GM04504 (cell line): ENCODE measurements at places on chromosomes 7 and 10.

DNA sequence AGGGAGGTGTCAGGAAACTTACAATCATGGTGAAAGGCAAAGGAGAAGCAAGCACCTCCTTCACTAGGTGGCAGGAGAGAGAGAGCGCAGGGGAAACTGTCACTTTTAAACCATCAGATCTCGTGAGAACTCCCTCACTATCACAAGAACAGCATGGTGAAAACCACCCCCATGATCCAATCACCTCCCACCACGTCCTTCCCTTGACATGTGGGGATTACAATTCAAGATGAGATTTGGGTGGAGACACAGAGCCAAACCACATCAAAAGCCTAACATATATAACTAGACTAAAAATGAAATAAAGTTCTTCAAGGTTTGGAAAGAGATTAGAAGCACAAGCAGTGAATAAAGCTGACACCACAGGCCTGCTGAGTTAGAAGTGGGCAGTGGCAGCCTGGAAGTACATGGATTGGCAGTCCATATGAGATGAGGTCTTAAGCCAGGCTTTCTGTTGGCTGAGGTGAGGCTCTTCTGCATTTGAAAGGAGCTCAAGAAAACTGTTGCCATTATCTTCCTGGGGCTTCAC, 96.4 kb upstream of the MDFIC start:
- no peak for DNase-seq

- no peak for DNase-seq
Observed at GRCh38 chr7:149622444-149623210, 125.0 kb upstream of the ZNF746 start.

- no peak for DNase-seq
Observed at GRCh38 chr10:124211921-124212320, 118.5 kb upstream of the CHST15 start.

- no peak for DNase-seq
Observed at GRCh38 chr10:24884793-24885192, 67.6 kb downstream of the PRTFDC1 start.

DNA sequence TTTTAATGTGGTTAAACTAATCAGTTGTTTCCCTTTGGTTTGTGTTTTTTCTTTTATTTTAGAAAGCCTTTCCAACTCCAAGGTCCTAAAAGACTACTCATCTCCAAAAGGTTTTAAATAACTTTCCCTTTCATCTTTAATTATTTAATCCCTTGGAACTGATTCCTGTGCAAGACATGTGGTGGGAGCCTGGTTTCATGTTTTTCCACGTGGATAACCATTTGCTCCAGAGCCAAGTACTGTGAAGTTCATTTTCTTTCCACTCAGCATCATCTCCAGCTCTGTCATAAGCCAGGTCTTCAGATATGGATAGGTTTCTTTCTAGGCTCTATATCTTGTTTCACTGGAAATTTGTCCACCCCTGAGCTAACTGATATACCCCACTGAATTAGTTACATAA, 16.7 kb downstream of the PPP1R3C start:
- DNase-seq: no peak

GRCh38 chr10:98638920-98639319, 192.2 kb upstream of the HPS1 start:
- DNase-seq: no peak

DNA sequence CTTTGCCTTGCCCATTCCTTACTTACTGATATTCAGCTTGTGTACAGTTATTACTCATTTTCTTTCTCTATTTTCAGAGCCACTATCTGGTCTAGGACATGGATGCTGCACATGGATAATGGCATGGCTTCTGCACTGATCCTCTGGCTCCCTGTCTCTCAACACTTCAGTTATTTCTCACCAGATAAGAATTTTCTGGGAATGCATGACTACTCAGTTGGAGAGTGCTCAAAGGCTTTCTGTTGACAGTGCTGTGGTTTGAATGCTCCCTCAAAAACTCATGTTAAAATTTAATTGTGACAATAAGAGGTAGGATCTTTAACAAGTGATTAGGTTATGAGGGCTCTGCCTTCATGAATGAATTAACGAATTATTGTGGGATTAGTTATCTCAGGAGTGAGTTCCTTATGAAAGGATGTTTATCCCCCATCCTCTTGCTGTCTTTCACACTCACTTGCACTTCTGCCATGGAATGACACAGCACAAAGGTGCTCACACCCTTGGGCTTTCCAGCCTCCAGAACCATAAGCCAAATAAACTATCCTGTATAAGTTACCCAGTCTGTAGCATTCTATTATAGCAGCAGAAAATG, 16.1 kb upstream of the PIK3CG start:
- peak; percentile 84 for DNase-seq

DNA sequence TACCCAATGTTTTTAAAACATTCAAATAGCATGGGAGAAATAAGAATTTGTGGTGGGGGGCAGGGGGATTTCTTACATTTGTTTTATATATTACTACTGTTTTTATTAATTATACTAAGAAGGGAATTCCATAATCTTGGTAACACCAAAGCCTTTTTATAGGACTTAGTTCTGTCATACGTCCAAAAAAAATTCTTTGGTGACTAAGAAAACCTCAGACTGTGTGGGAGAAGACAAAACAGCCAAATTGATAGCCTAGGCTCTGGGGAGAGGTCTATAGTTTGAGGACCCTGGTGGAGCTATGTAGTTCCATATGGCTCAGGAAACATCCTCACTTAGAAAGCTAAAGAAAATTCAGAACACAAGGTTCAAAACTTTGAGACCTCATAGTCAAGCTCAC, 23.4 kb downstream of the ACSM6 start:
- DNase-seq: no peak

DNA sequence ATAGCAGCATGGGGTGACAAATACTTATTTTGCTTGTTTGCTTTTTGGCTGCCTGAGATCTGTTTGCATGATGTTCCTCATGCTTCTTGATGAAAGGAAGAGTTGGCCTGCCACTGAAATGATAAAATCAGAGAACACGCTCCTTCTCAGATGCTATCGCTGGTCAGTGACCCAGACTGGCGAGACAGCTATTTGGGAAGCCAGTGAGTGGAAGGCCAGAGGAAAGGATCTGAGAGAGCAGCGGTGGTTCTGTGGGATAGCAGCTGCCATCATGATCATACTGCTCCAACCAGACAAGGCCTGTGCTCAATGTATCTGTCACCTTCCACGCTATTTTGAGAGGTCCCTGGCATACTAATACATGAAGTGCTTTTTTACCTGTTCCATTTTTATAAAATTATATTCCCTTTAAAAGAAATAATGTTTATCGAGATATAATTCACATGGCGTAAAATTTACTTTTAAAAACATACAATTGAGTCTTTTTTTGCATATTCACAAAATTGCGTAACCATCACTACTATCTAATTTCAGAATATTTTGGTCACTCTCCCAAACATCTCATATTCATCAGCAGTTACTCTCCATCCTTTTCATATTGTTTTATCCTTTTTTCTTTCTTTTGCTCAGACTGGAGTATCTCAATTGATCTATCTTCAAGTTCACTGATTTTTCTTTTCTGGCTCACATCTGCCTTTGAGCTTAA, 695.1 kb downstream of the TNS3 start:
- no peak for DNase-seq

GRCh38 chr10:128877936-128878335, 589.1 kb upstream of the MGMT start:
- no peak for DNase-seq

DNA sequence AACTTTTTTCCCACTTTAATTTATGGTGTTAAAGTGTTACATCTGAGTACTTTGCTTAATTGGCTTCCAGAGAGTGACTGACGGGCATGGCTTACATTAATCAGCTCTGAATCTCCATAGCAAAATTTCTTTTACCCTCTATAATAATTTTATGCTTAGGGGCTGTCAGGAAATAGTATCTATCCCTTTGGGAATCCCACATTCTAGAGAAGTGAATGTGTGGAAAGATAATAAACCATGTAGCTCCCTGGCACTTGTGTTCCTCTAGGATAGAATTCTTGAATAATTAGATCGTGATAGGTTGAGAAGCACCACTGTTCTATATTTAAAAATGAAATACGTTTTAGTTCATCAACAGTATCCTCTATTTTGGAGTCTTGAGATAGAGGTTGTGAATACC, 89.6 kb downstream of the DNAJB9 start:
- no peak for DNase-seq

- DNase-seq: no peak
Observed at GRCh38 chr10:31677195-31678138, 251.2 kb downstream of the ARHGAP12 start.

DNA sequence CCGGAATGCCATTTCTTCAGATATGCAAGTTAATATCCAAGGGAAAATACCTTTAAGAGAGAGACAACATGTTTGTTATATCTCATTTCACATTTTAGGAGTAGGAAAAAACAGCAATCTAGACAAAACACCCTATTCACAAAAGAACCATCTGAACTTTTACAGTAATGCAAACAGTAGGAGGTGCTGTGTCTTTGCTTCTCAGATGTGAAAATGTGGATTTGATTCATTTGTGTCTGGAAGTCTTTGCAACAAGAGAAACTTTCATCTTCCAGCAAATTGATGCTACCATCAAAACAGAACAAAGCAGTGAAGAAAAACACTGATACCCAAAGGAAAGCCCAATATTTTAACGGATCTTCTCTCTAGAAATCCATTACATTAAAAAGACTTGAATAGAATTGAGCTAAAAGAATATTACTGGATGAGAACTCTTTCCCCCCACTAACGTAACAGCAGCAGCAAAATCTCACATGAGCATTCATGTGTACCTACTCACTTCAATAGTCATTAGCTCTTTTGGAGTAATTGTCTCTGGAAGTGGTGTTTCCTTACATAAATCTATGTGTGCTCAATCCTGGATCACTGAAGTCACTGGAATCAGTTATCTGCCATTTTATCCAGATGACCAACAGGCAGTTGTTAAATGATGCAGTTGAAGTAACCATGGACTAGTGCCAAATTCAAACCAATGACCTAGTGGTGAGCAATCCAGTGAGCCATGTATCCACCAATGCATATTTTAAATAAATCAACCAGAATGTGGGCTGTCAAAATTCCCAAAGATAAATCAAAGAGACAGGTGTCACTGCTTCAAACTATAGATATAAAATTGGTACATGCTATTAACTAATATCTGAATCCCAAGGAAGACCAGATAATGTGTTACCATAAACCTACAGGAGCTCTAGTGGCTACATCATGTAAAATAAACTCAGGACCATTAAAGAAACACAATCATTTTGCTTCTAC, 1.8 kb downstream of the SEMA3C start:
- no peak for DNase-seq

- DNase-seq: no peak
Observed at GRCh38 chr10:120174491-120174890, 282.0 kb downstream of the SEC23IP start.

DNA sequence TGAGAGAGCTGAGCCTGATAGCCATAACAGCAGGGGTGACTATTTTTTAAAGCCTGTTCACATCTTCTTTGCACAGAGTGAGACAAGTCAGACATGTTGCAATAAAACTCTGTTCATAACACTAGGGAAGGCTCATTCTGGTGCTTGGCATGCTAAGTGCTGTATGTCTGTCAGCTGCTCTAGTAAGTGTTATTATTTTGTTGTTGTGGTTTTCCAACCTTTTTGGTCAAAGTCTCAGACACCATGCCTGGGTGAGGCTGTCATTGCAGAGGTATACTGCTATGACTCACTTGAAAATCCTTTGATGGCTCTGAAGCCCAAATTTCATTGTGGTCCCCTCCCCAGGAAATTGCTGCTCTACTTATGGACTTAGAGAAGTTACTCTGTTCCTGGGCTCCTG, 129.7 kb downstream of the ADRA2A start:
- DNase-seq: peak; percentile 8

DNA sequence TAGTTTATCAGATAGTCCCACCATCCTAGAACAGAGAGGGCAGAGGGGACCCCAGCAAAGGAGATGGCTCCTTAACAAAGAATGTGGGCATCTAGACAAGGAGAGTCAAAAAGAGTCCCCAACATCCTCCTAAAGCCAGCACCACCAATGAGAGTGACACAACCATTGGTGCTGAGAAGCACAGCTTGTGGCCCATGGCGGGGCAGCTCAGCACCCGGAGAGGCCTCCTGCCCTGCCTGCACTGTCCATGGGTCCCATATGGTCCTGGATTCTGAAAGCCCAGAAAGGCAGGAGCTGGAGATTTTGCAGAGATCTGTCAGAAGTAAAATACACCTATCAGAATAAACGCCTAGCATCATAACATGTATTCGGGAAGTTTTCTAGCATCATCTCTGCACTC, 311.8 kb upstream of the ZNF32 start:
- DNase-seq: no peak

GRCh38 chr10:43220657-43221418, 46.0 kb downstream of the RASGEF1A start:
- DNase-seq: no peak

- no peak for DNase-seq
Observed at GRCh38 chr7:1580422-1581030, 10.7 kb upstream of the PSMG3 start.
